ENCODE measurements at places on chromosomes 6 and 20.

DNA sequence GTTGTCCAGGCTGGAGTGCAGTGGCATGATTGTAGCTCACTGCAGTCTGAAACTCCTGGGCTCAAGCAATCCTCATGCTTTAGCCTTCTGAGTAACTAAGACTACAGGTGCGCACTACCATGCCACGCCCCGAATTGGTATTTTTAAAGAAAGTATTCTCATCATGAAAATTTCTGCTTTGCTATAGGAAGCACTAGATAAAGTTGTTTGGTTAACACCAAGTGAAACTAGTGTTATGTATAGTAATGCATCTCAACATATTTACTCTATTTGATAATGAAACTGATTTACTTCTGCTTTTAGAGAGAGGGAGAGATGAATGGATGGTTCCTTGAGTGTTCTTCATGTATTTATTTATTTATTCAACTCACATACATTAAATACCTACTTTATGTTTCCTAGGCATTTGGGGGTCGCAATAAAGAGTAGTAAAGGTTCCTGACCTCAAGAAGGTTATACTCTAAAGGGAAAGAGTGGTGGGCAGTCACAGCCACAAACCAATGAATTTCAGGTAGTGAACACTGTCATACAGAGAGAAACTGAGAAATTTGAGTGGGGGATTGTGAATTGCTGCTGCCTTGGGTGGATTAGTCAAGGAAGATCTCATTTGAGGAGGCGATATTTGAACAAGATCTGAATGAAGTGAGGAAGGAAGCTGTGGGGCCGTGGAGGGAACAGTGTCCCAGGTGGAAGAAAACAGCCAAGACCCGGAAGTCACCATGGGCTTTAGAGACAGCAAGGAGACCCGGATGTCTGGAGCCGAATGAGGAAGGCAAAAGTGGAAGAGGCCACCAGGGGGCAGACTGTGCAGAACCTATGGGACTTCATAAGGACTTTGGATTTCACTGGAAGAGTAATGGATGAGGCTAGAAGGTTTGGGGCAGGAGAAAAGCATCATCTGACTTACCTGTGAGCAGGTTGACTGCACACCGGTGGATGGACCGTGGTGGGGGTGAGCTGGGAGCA is 185.6 kb downstream of the TSHZ2 start:
- no peak for DNase-seq

GRCh38 chr6:132830334-132830751 is 16.0 kb downstream of the RPS12 start:
- no peak for DNase-seq

GRCh38 chr6:132391391-132392269 is 9.6 kb downstream of the MOXD1 start:
- DNase-seq, result no peak

DNA sequence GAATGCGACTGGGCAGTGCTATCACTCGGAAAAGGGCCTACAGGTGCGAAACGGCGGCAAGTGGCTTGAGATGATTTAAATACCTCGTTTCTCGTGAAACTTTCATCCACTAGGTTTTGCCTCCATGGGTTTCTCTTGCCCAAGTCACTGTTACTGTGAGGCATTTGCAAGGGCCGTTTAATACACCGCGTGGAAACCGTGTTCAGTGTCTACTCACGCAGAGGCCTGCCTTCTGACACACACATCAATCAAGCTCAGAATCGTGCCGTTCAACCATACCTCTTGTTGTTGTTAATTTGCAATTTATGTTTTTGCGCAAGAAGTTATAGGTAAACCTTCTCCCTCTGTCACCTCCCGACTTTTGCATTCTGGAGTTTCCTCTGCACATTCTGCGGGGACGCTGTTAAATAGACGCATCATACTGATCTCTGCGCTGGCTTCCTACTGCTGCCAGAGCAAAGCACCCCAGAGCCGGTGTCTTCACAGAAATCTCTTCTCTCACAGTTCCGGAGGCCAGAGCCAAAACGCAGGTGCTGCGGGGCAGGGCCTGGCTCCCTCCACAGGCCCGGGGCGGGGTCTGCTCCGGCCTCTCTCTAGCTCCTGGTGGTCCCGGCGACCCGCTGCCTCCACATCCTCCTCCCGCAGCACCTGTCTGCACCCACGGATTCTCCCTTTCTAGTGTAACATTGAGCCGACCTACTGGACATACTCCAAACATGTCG is 251.4 kb downstream of the SMOC2 start:
- DNase-seq, result no peak
